NCI-H187 treated with DMSO at 0.1 percent for 48 hours (cell line): ENCODE measurements at places on chromosomes 7 and 10.

DNA sequence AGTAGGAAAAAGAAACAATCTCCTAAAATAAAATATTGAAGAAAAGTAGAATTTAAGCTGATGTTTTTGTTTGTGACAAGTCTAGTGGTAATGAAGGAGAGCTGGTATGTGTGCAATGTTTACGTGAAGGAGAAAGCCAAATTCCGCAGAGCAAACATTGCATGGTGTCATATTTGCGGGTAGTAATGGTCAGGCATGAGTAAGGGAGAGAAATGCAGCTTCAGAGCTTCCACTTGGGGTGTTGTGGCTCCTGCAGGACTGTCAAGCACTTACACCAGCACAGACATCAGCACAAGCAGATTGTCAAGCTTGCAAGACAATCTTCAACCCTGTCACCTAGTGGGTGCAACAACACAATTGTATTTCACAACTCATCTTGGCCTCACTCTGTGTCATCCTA, 136.5 kb upstream of the ETV1 start:
- no peak for DNase-seq

DNA sequence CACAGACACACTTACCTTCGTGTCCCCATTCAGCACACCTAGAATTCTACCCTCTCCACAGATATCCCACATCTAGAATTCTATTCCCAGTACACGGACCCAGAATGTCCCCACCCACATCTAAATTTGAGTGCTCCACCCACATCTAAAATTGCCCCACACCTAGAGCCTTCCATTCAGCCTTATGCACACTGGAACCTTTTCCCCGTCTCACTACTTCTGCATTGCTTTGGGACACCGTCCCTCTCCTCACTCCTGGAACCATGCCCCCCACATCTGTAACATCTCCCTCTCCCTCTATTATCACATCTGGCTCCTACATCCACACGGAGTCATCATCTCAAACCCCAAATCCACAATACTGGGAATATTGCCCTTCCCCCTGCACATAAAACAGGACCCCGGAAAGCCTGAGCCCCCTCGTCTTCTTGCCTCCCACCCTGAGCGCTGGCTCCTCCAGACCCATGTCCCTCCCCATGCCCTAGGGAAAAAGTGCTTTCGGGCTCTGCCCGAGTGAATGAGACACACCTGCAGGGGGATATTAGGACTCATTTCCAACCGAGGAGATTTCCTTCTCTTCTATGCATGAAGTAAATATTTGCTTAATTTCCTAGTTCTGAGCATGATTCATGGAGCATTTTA, 125.8 kb upstream of the UNC5B start:
- no peak for DNase-seq

DNA sequence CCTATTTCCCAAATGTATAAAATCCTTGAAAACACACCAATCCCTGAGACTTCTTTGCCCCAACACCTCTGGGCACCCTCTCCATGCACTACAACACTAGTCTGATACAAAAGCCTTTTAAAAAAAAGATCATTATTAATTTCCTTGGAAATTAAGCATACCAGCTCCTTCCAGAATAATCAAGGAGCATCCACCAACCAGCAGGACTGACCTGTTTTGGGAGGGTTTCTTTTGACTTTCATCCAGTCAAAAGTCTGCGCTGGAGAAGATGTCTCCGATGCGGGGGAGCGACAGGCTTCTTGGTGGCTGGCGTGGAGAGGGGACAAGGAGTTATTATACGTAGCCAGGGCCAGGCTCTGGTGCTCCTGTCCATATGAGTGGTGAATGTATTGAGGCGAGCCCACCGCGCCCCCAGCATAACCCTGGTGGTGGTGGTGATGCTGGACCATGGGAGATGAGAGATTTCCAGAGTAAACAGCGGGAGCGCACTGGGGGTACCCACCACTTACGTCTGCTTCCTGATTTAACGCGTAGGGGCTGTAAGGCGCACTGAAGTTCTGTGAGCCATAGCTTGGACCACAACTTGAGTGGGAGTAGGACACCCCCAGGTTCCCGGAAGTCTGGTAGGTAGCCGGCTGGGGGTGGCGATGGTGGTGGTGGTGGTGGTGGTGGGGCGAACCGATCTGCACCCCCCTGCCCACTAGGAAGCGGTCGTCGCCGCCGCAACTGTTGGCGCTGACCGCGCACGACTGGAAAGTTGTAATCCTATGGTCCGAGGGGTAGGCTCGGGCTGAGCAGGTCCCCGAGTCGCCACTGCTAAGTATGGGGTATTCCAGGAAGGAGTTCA, 527 bp downstream of the HOXA1 start:
- no peak for DNase-seq

GRCh38 chr7:94059746-94060145, 55.6 kb upstream of the BET1 start:
- no peak for DNase-seq

DNA sequence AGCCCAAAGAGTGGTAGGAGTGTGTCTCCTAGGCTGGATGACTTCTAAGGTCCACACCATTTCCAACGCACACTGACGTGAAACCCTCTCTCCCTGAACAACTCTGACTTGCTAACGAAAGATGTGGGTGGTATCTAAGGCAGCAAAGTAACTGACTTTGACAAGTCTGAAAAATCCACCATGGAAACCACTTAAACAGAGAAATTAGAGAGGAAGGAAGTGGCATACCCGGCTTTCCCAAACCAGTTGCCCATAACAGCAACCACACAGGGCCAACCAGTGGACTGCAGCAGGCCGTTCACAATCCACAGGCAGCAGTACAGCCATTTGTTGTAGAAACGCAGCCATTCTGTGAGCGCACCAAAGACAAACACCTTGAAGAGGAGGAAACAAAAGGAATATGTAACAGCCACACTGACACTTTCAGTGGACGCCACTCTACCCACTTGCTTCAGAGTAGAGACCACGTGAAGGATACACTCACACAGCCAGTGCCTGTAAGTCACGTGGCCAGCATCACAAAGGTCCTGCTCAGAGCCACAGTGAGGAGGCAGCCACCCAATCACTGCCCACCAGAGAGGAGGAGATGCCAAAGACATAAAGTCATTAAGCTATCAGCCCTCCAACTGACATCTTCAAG, 39.8 kb downstream of the SLC37A3 start:
- no peak for DNase-seq

GRCh38 chr10:110873951-110874350, 2.2 kb downstream of the PDCD4 start:
- DNase-seq: no peak

GRCh38 chr10:85621562-85621961, 745.0 kb downstream of the GRID1 start:
- DNase-seq: no peak

- no peak for DNase-seq
Observed at GRCh38 chr10:3030765-3031164, 36.6 kb upstream of the PFKP start.

GRCh38 chr10:126052171-126052570, 155.8 kb downstream of the FANK1 start:
- DNase-seq: no peak

- DNase-seq: peak; percentile 6
Observed at GRCh38 chr10:118153287-118153686, 106.5 kb upstream of the RAB11FIP2 start.

DNA sequence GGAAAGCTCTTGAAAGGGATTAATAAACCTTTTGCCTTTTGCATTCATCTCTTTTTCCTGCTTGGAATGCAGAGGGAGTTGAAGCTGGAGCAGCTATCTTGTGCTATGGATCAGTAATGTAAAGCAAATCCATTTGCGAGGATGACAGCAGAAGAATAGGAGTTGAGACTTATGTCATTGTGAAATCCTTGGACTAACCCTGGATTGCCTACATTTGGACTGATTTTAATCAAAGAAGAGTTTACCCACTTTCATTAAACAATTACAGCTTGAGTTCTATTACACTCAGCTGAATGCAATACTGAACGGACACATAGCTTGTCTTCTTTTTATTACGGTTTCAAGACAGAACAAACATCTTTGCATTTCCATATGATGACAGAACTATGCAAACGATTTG, 362.3 kb downstream of the PHF14 start:
- no peak for DNase-seq

GRCh38 chr7:29329686-29330085, 135.1 kb downstream of the CHN2 start:
- no peak for DNase-seq
